ENCODE measurements at places on chromosomes 4 and X.

DNA sequence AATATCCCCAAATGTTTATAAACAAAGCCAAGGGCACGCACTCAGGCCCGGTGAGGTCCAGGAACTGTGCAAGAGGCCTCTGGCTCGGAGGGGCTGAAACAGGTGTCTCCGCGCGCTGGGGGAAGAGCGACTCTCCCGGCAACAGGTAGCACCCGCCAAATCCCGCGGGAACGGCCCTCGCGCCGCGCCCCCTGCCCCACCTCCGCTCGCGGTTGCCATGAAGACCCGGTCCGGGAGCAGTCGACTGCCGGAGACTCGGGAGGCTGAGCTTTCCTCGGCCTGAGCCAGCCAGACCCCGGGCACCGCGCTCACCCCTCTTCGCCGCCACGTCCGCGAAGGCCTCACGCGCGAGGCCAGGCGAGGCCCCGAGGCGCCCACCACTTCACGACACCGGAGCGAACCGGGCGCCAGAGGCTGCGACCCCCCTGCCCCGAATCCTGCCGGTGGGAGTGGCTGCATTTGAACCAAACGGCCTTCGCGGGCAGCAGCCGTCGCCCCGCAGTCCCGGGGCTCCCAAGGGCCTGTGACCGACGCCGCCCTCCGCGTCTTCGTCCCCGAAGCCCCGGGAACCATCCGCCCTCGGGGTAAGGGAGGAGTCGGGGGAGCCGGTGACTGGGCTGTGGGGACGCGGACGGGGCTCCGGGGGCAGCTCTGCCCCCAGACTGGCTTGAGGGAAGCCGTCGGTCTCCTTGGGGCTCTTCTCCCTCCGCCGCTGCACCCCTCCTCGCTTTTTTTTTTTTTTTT lies at the start of gene NSUN7:
NSUN7 (plus strand) TSS at position 239 of the 744 bp plus-strand sequence. CDS start 739 bp downstream, outside the sequence.
- peak; percentile 58 for DNase-seq

DNA sequence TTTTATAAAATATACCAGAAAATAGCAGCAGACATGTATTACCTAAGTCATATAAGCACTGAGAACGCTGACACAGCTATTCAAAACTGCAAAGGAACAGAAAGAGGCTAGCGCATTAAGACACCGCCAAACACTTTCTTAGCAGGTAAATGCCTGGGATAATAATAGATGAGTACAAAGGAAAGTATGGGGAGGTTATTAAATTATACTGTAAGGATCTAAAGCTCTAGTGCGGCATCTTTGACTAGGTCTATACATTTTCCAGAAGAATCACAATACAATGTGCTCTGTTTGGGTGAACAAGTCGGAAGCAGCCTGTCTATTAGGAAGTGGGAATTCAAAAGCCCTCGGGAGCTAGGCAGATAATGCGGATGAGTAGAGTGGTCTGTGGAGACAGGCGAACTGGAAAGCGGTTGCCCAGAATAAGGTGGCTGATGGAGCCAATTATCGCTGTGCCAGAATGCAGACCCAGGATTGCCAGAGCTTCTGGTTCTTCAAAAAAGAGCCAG lies 443.6 kb upstream of the TENM3 start:
- no peak for DNase-seq

DNA sequence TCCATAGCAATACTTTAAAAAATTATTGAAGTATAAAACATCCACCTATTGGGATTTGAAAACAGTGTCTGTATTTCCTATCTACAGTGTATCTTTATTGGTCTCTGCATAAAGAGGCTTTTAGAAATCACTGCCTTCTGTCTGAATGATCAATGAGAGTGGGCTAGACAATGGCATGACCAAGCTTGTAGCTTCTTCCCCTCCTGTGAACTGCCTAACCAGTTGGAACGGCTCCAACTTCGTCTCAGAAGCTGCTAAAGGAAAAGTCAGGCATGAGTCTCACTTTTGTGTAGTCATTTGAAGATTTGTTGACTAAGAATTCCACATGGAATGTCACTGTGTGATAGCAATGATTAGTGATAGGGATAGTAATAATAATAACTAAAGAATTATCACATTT lies 64.2 kb downstream of the INTS12 start:
- DNase-seq: no peak

- DNase-seq: no peak
Observed at GRCh38 chrX:16320765-16321355, 153.6 kb downstream of the MAGEB17 start.

GRCh38 chrX:154373340-154374306 lies 811 bp downstream of the FLNA start:
- DNase-seq: peak; percentile 37

- DNase-seq: no peak
Observed at GRCh38 chrX:41917517-41917916, 5.8 kb downstream of the CASK start.

- peak; percentile 83 for DNase-seq
Observed at GRCh38 chr4:83219344-83220331, 65.0 kb downstream of the COQ2 start.

DNA sequence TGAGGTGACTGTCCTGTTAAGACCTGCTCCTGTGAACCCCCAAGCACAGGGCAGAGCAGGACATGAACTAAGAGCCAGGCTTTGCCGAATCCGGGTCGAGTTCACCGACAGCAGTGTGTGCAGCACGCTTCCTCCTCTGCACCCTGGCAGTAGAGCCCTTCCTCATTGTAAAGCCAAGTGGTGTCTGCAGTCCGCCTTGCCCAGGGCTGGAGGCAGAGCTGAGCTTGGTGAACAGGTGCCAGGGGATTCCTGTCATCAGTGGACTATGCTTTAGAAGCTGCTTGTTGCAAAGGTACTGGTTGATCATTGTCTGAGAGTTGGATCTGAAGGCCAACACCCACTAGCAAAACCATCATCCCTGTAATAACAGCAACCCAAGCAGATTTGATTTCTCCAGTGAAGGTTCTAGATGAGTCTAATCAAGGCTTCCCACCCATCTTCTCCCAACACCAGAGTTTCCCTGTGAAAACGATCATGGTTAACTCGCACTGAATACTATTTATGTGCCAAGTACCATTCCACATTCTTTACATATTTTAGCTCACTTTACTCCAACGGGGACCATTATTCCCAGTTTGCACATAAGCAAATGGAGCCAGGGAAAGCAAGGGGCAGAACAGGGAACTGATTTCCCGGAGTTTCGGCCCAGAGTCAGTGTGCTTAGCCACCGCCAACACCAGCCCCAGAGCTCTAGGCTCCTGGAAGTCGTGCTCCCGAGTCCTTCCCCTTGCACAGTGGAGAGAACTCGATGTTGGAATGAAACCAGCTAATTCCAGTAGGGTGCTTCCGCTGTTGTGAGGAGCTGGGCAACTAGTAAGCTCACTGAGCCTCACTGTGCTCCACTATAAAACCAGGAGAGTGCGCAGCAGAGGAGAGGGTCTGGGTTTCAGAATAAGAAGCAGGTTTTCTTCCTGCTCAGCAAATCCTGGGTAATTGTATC lies 1.4 kb upstream of the SLC34A2 start:
- no peak for DNase-seq

GRCh38 chr4:165651901-165652300 lies 221.1 kb upstream of the TLL1 start:
- DNase-seq: no peak

DNA sequence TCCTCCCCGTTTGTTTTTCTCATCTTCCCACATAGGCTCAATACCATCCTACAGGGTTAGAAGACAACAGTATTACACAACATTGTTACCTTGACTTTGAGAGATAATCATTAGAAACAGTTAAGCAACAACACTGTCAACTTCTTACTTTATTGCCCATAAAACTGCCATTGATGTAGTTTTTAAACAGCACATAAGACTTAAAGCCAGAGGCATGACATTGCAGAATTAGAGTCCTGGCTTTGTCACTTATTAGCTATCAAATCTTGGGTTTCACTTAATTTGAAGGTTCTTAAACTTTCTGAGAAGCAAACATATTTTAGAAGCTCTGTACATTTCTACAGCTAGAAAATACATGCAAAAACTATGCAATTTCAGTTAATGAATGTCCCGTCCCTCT lies 41.8 kb downstream of the EIF4E start:
- no peak for DNase-seq

DNA sequence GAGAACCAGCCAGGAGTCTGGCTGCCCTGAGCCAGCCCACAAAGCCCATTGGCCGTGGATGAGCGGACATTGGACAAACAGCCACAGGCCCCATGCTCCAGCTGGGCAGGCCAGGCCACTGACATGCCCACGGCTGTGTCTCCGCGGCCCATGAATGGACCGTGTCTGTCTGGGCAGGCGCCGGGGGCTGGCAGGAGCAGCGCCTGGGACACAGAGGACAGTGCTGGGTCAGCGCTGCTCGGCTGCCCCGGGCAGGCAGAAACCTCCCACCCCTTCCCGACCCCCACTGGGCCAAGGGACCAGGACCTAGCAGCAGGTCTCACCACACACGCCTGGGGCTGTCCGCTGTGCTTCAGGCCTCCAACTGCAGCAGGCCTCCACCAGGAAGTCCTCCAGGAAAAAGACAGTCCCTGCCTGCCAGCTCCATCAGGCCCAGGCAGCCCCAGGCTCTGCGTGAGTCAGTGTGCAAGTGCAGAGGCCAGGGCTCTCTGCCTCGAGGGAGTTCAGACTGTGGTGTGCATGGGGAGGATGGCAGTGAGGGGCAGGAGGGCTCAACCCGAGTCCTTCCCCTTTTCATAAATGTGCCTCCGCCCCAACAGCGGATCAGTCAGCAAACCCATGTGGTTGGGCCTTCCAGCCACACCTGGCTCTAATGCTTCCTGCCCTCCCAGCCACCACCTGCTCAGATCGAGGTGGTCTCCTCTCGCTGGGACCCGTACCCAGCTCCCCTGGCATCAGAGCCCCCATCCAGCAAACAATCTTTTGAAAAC lies 17.2 kb upstream of the FGFR3 start:
- DNase-seq: no peak

All from GM12865 (cell line).